ENCODE measurements at places on chromosomes 7 and 10.

DNA sequence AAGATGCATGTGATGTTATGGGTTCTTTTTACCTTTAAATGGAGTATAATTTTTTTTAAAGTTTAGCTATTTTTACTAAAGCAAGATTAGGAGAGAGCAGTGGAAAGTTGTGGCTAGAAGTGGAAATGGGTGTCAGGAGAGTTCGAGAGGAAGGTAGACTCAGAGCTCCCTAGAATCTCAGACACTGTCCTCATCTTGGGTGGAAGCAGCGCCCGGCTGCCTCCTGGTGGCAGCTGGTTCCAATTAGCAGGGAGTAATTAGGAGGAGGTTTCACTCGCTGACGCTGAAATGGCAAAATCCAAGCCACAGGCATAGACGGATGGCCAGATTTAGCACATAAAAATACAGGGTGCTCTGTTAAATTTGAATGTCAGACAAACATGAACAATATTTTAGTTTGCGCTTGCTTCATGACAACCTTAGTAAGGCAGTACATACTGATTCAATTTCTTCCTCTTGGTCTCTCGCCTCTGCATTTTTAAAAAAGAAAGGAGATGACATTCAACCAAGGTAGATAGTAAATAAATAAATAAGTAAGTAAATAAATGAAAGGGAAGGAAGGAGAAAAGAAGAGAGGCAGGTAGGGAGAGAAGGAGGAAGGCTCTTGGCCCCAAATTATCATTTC lies 58.5 kb downstream of the LGI1 start:
- DNase-seq, result no peak

DNA sequence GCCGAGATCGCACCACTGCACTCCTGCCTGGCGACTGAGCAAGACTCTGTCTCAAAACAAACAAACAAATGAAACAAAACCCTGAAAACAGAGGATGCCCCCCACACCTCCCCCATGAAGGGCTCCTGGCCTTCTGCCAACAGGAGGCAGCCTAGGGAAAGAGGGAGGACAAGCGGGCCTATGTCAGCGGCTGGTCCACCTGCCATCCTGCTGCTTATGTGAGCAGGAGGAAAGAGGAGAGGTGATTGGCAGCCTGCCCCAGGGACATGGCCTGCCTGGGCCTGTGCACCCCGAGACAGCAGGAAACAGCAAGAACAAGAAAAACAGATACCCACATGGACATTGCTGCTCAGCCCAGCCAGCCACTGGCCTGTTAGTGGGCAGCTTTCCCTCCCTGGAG lies 9.1 kb upstream of the ZNF316 start:
- no peak for DNase-seq

DNA sequence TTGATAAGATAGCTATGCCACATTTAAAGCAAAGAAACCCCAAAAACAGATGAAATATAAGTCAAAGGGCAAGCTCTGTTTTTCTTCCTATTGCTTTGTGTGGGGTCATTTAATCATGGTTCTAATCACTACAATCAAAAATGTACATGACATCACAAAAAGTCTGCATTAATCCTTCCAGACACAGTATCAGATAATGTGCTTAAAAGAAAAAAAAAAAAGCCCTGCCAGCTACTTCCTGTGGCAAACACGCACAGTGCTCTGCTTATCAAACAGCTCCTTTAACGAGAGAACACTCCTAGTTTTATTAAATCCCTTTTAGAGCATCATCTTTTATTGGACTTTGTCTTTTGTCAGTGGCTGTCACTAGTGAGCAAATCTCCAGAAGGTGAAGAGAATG lies 1005.8 kb downstream of the GATA3 start:
- no peak for DNase-seq

DNA sequence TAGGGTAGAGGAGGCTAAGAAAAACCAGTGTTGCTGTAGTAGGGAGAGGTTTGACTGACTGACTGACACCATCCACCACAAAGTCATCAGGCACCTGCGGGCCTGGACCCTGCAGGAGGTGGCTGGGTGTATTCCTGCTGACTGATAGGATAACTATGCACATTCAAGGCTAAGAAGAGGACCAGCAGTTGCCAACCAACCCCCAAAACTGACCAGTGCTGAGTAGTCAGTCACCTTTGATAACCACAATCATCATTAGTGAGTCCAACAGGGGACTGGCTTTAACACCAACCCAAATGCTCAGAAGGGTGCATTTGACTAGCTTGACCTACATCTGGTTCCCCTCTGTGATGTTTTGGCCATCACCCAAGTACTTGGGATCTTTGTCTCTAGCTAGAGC lies 30.5 kb downstream of the PLXNA4 start:
- DNase-seq, result no peak

DNA sequence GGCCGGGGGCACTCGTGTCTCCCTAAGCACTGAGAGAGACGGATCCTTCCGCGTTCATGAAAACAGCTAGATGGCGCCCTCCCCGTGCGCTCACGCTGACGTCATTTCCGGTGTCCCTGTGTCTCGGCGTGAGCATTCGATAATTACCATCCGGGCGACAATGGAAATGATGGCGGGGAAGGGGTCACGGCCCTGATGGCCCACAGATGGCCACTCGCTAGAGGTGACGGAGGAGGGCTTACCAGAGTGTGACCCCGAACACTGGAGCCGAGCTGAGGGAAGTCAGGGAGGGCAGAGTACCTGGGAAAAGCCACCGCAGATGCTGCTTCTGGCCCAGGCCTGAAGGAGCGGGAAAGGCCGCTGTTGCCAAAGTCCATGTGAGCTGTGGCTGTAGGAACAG lies 222.9 kb downstream of the TCERG1L start:
- DNase-seq, result no peak

DNA sequence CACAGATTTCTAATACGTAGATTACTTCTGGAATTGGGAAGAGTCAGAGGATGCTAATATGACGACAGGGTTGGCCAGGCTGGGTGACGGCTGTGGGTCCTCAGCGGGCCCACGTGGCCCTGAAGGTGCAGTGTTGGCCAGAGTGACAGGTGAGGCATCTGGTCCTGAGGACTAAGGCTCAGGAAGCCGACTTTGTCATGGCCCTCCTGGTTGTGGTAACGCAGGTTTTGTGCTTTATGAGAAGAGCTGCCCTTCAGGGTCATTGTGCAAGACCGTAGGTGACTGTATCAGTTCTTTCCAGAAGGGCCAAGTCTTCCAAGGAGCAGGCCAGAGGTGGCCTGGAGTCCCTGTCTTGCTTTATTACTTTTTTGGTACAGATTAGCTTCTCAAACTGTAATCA lies 2.5 kb downstream of the EIF3B start:
- DNase-seq, result no peak

DNA sequence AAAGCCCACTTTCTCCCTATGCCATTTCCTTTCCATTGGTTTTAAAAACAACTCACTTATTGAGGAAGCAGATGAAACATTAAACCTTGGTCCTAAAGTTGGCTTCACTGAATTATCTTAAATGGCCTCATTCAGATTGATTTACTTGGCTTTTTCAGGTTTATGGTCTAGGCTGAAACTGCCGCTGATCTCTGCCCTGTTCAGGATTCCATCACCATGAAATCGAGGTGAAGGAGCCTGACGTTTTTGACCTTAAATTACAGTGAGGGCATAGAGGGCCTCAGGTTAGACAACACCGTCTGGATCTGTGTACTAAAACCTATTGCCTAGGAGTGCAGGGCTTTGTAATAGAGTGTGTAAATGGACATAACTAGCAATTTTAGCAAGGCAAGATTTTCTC lies 383.7 kb downstream of the THSD7A start:
- no peak for DNase-seq

DNA sequence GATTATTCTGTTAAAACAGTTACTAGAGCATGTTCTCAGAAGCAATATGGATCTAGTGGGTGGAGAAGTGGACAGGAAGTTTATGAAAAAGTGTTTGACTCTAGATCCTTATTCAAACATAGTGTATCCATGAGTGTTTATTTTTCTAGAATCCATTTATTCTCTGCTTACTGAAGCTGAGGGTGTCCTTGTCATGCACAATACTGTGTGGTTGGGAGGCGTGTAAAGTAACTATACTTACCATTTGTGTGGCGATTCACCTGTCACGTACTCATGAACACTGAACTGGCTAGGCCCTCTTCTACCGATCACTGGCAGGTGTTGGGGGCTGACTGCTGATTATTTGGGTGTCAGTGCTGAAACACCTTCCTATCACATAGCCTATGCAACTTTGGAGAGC lies 74.0 kb downstream of the POU6F2 start:
- DNase-seq, result no peak

GRCh38 chr10:75726522-75727483 lies 295.4 kb downstream of the LRMDA start:
- no peak for DNase-seq

DNA sequence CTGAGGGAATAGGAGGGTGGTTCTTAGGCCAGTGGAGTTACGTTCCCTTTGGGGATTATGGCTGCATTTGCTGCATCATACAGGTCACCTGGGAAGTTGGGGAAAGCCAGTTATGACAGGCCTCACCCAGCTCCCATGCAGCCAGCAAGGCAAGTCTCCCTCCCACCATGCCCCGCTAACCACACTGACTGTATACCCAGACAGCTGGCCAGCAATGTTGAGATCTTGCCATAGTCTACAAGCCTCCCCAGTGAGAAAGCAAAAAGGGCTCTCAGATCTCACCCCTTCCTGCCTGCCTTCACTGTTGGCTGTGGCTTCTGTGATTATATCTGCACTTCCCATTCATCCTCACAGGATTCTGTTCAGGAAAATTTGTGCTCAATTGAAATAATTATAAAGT lies 133.3 kb upstream of the HGF start:
- DNase-seq, result no peak

GRCh38 chr10:106992055-106992454 lies 172.5 kb downstream of the SORCS1 start:
- DNase-seq, result no peak

Measured in GM12878 (cell line).